GM12892 (cell line): ENCODE measurements at places on chromosomes 12 and 14.

GRCh38 chr12:6345319-6346091 is 3.6 kb upstream of the TNFRSF1A start:
- DNase-seq, result no peak

GRCh38 chr14:102473559-102473958 is 36.0 kb downstream of the ANKRD9 start:
- DNase-seq, result no peak

- DNase-seq, result no peak
Observed at GRCh38 chr12:53173085-53173715, 7.3 kb upstream of the ZNF740 start.

DNA sequence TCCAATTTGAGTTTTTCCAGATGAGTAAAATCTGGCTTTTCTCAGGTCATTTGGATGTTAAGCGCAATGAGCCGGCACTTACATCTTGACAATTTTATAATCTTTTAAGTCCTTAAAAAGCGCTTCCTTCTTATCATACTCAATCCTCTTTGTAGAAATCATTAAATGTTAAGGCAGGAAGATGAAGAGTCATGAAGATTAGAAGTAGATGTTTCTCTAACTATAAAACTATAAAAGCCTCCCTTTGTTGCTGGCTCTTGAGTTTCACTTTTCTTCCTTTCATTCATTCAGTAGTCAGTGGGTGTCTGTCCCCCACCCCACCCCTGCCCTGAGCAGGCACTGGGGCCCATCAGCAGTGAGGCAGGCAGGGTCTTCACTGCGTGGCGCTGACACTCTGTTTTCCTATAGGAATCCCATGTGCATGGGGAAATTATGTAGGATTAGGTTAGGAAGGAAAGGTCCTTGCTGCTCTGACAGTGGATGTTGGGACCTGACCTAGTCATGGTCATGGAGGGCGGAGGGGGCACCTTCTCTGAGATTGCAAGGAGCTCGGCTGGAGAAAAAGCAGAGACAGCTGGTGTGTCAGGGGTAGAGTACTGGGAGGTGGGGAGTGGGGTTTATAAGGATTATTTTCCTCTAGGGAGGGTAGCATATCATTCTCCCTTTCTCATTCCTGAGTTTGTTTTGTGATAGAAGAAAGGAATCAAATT is 65.8 kb downstream of the CCDC92 start:
- no peak for DNase-seq

- no peak for DNase-seq
Observed at GRCh38 chr14:91754819-91755218, 22.9 kb upstream of the CATSPERB start.

GRCh38 chr12:104243551-104243950 is 28.0 kb downstream of the TXNRD1 start:
- DNase-seq, result no peak

GRCh38 chr12:111431772-111432171 is 26.0 kb downstream of the SH2B3 start:
- DNase-seq, result no peak

DNA sequence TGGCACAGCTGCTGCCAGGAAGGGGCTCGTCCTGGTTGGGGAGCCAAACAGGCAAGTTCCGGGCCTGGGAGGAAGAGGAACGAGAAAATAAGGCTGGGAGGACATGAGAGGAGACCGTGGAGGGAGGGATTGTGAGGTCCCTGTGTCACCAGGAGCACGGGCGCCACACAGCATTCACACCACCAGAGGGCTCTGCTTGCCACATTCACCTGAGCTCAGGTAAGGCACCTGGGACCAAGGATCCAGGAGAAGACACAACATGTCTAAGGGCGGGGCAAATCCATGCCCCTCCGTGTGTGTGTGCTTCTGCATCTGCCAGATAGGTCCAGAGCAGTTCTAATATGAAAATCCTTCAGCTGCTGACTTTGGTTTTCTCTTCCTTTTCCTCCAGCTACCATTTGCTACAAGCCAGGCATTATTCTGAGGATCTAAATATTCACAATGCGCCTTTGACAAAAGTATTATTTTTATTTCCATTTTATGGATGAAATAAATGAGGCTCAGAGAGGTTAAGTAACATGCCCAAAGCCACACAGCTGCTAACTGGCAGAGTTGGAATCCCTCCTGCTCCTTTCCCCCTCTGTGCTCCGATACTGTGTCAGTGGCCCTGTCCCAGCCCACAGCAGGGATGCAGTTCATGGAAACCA is 14.6 kb downstream of the RAPGEF3 start:
- no peak for DNase-seq

DNA sequence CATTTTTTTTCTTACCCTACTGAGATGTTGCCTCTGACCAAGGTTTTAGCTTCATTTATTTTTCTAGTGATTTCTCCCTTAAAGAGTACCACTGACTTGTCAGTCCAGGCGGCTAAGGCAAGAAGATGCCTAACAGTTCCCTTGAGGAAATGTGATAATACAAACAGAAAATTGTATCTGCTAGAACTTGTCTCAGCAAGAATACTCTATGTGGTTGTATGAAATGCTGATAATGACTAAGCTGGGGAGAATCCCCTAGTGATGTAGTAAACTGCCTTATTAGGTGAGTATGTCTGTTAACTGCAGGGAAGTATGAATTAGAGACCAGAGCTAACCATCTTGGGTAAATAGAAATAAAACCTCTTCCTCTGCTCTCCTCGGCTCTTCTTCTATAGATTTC is 6.7 kb downstream of the C12orf54 start:
- no peak for DNase-seq

DNA sequence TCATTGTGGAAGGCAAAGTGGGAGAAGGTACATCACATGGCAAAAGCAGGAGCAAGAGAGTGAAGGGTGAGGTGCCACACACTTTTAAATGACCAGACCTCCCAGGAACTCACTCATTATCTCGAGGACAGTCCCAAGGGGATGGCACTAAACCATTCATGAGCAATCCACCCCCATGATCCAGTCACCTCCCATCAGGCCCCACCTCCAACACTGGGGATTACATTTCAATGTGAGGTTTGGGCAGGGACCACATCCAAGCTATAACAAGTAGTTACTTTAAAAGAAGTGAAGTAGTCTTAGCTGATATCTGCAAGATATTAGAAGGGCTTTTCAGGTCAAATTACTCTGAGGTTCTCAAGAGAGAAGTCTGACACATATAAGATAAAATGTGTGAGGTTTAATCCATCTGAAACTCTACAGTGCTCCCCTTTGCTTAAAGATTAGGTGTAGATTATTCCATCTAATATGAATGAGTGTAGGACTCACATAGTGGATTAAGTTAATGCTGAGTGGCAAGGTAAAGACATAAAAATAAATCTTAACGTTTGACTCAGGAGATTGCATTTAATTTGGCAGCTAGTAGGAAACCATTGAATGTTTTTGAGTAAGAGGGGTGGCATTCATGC is 130.8 kb downstream of the TMX1 start:
- no peak for DNase-seq

- DNase-seq, result no peak
Observed at GRCh38 chr12:110578694-110579534, 4.2 kb downstream of the PPTC7 start.

- DNase-seq, result no peak
Observed at GRCh38 chr14:43438056-43438455, 1069.0 kb downstream of the FSCB start.
